Osteocyte (in vitro differentiated cells): ENCODE measurements at places on chromosomes 3 and 15. TPM values are rescaled to one million over a fixed set of nuclear protein-coding genes. Genes with fewer than 3 reads are reported as not detected.

GRCh38 chr3:138464491-138464860 is 30.1 kb downstream of the ESYT3 start:
- no peak overlapping the region for H3K27ac ChIP-seq
- no peak for DNase-seq
- no peaks in the 10 kb centered on the region for H3K4me1 ChIP-seq

DNA sequence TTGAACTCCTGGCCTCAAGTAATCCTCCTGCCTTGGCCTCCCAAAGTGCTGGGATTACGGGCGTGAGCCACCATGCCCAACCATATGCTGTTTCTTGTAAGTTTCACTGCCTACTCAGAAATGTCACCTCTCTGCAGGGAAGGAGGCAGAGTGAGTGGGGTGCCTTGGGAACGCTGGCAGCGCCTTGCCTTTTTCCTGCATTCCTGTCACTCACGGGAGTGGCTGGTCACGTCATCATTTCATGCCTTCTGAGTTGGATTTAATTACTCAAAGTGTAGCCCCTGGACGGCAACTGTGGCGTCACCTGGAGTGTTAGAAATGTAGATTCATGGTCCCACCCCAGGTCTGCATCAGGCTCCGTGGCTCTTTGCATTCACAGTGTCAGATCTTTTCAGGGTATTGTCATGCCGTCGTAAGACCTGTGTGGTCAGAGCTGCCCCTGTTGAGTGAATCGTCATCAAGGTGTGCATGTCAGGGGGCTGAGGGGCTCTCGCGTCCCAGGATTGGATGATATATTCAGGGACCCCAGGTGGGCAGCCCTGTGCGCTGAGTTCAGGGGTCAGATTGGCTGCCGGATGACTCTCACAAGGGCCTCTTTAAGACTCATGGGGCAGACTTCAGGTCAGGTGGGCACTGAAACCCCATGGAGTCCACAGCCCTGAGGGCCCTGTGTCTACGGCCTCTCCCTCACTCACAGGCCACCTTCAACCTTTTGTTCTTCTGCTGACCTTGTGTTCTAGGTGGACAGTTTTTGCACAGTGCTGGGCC is 65.9 kb upstream of the KLHL25 start:
- DNase-seq = no peak
- peaks cover 36% of the 10 kb centered on the region for H3K27me3 ChIP-seq
- H3K4me3 ChIP-seq = no peak overlapping the region
- H3K36me3 ChIP-seq = no peaks in the 10 kb centered on the region
- H3K27ac ChIP-seq = no peak overlapping the region

Gene C3orf49
- not detected in 2 replicates for total RNA-seq

- H3K4me1 ChIP-seq = peaks cover 10% of the 10 kb centered on the region
- DNase-seq = no peak
- no peak overlapping the region for H3K4me3 ChIP-seq
- H3K27ac ChIP-seq = no peak overlapping the region
Observed at GRCh38 chr3:15356176-15356575, 23.8 kb upstream of the SH3BP5 start.

Gene HGD
- 0.27 and 0.44 TPM in 2 replicates for total RNA-seq

- no peak overlapping the region for H3K4me3 ChIP-seq
- DNase-seq = no peak
- H3K36me3 ChIP-seq = no peaks in the 10 kb centered on the region
- H3K27ac ChIP-seq = no peak overlapping the region
- peaks cover 21% of the 10 kb centered on the region for H3K27me3 ChIP-seq
Observed at GRCh38 chr3:184040010-184040409, 8.5 kb downstream of the HTR3D start.

- peaks cover 12% of the 10 kb centered on the region for H3K27me3 ChIP-seq
- H3K4me3 ChIP-seq = no peak overlapping the region
- H3K27ac ChIP-seq = no peak overlapping the region
- DNase-seq = no peak
- H3K4me1 ChIP-seq = peaks cover 4% of the 10 kb centered on the region
- H3K36me3 ChIP-seq = no peaks in the 10 kb centered on the region
Observed at GRCh38 chr15:72967397-72967796, 84.9 kb upstream of the NEO1 start.
